ENCODE measurements at places on chromosomes 4 and X.

DNA sequence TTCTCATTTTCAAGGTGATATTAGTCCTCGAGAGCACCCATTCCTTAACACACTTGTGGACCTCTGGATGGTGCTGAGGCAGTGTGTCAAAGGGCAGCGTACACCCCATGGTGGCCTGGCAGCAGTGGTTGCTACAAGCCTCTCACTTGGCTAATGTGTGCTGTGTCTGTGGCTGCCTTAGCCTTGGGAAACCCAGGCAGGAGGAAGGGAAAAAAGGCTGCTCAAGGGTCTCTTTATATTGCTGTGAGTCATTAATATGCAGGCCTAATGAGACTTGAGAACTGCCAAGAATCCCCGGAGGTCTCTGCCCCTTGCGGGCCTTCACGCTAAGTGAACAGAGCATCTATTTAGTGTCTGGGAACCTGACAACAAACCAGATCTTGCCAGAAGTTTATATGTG is 7.0 kb downstream of the PCDH10 start:
- DNase-seq, result no peak

- no peak for DNase-seq
Measured at GRCh38 chr4:153651587-153651986, 32.5 kb upstream of the TLR2 start.

- DNase-seq, result no peak
Measured at GRCh38 chr4:134862116-134862515, 660.5 kb upstream of the PABPC4L start.

DNA sequence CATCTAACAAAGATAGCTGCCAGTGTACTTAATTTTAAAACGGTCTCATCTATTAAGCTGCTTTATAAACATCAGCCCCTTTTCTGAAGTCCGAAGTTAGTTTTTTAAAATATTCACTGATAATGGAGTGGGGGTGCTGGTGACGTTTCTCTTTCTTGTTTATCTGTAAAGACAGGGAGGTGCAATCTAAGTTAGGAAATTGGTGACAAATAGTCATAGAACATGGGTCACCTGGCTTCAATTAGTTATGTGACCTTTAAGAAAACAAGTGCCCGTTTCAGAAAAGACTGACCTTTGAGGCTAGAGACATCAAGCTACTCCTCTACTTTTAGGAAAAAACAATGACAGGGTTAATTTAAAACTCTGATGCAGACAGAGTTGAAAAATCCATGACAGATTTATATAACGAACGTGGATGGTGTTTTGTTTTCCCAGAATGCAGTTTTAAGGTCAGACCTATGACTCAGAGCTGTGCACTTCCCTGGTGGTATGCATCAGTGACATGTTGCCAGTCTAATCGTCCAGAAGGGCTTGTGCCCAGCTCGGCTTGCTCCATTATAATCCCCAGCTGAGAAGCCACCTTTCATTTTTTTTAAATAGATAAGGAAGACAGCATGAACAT is 38.2 kb downstream of the FHL1 start:
- no peak for DNase-seq

- DNase-seq, result no peak
Measured at GRCh38 chrX:103063191-103063845, 653 bp downstream of the BEX1 start.

GRCh38 chr4:105387466-105387865 is 86.4 kb downstream of the PPA2 start:
- DNase-seq, result no peak

- DNase-seq, result no peak
Measured at GRCh38 chr4:7335344-7336066, 99.2 kb downstream of the PSAPL1 start.

GRCh38 chr4:170014359-170015011 is 11.7 kb downstream of the MFAP3L start:
- no peak for DNase-seq

DNA sequence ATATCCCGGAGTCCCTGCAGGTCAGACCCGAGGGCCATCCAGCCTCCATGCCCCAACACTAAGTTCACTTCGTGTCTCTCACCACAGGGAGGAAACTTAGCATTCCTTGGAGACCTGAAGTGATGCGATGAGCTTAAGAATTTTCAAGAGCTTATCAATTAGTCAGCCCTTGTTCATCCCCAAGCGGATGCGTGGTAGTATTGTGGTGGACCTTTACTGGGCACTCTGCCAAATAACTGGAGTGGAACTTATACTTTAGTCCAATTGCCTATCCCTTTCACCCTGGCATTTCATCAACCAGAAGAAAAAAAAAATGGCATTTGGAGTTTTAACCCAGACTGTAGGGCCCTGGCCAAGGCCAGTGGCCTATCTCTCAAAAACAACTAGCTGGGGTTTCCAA is 137.1 kb downstream of the RELL1 start:
- DNase-seq, result no peak

- DNase-seq, result no peak
Measured at GRCh38 chrX:7149411-7149810, 1.5 kb upstream of the PUDP start.

DNA sequence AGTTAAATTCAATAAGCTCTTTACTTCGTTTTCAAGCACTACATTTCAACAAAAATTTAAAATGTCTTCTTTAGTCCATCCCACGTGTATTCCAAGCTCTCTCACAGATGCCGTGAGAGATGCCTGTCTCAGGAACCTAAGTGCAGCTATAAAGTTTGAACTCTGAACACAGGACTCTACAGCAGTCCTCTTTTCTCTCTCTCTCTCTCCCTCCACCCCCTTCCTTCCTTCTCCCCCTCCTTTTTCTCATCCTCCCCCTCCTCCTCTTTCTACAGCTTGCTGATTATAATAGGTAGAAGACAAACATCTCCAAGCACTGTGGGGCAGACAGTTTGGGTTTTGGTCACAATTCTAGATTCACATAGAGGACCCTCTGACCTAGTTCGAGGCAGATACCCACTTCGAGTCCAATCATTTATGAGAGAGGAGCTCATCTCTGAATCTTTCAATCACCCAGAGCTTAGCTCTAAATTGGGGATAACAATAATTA is 31.5 kb upstream of the DCLK2 start:
- DNase-seq, result no peak

GRCh38 chrX:116272322-116272721 is 101.8 kb downstream of the AGTR2 start:
- no peak for DNase-seq

DNA sequence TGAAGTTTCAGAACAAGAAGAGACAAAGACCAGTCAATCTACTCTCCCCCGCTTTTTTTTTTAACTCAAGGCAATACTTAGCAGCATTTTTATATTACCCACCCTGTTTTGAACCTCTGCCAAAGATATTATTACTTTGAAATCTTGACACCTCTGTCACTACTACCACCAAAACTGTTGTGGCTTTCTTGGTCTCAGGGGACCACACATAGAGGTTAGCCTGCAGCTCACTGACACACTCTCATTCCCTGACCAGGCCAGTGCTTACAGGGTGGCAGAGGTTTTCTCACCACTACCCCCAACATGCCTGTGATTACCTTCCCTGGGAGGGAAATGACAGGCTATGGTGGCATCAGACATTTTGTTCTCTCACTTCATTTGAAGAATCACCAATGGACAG is 137.4 kb upstream of the STIM2 start:
- no peak for DNase-seq

- no peak for DNase-seq
Measured at GRCh38 chr4:173227756-173228155, 59.1 kb downstream of the GALNT7 start.

DNA sequence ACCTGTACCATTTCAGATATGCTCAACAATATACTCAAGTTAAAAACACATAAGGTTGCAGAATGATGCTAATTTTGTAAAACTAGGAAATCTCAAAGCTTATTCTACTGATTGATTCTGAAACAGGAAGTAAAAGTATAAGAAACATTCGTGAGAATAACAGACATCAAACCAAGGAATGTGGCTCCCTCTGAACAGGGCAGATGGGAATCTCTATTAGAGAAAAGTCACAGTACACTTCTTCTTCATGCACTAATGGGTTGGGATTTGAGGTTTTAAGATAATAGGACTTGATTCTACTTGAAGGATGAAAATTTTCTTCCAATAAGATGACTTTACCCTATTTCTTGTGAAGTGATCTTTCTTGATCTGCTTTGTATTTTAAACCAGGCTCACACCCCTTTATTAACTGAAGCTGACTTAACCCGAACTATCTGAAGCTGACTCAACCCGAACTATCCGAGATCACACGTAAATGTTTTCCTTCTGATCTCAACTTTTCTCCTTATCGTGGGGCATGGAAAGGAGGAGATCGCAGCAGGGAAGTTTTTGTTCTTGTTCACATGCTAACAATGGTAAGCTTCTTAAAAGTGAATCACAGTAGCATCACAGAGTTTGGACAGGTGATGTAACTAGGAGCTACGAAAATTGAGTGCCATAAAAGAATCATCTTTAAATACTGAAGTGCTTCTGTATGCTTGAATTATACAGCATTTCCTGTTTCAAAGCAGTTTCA is 363.1 kb upstream of the ZFP42 start:
- DNase-seq, result no peak
